Mononuclear cell (primary cell): ENCODE measurements at places on chromosomes 3 and 15. TPM values are rescaled to one million over a fixed set of nuclear protein-coding genes. Genes with fewer than 3 reads are reported as not detected.

The LSMEM2 gene
- not detected for total RNA-seq

The ARIH1 gene
- total RNA-seq: 106 TPM

The CFAP91 gene
- total RNA-seq: 0.21 TPM

The PPP1R14D gene
- not detected for total RNA-seq

The FGF12 gene
- under 0.01 TPM for total RNA-seq

The GABRA5 gene
- 0.31 TPM for total RNA-seq

The MAP6D1 gene
- total RNA-seq: 3.8 TPM

The CCR3 gene
- total RNA-seq: 0.52 TPM

The IMPG2 gene
- 0.84 TPM for total RNA-seq

The ANKRD63 gene
- total RNA-seq: not detected

The TJP1 gene
- total RNA-seq: 0.10 TPM

The ANKUB1 gene
- not detected for total RNA-seq

The TRH gene
- 0.10 TPM for total RNA-seq

The DHFR2 gene
- 1.0 TPM for total RNA-seq

The TTC23 gene
- total RNA-seq: 0.10 TPM

The ARL14 gene
- not detected for total RNA-seq

The COL8A1 gene
- total RNA-seq: not detected

The LRRC2 gene
- 0.10 TPM for total RNA-seq

The P3H2 gene
- total RNA-seq: 0.84 TPM

The MOBP gene
- 0.10 TPM for total RNA-seq

The WDR53 gene
- 7.0 TPM for total RNA-seq

The RBP2 gene
- total RNA-seq: not detected

The CXCR6 gene
- 5.2 TPM for total RNA-seq

The TNFSF10 gene
- total RNA-seq: 20.6 TPM

The STOML1 gene
- total RNA-seq: 2.2 TPM

The POPDC2 gene
- 21.5 TPM for total RNA-seq

The SAXO2 gene
- 2.1 TPM for total RNA-seq

The ILDR1 gene
- total RNA-seq: 0.21 TPM

The SPSB4 gene
- total RNA-seq: not detected

The C3orf22 gene
- total RNA-seq: not detected

The SENP7 gene
- total RNA-seq: 37.2 TPM

The CHDH gene
- total RNA-seq: under 0.01 TPM

The MST1 gene
- 2.1 TPM for total RNA-seq

The MFSD1 gene
- total RNA-seq: 91.4 TPM
